ENCODE measurements at places on chromosomes 5 and 9. TPM values are rescaled to one million over a fixed set of nuclear protein-coding genes. Genes with fewer than 3 reads are reported as not detected.

IFNA2 gene
- total RNA-seq, result not detected

THBS4 gene
- 2.0 TPM for total RNA-seq

EMB gene
- 6.5 TPM for total RNA-seq

CKMT2 gene
- 0.82 TPM for total RNA-seq

FAM151B gene
- total RNA-seq, result 38.3 TPM

C9 gene
- total RNA-seq, result under 0.01 TPM

SEMA5A gene
- total RNA-seq, result 9.0 TPM

PCDHGA10 gene
- total RNA-seq, result 9.8 TPM
